Fibroblast of skin of abdomen (primary cell): ENCODE measurements at places on chromosomes 6 and 20.

GRCh38 chr20:53774461-53775203 lies 181.0 kb upstream of the ZNF217 start:
- peak; percentile 93 for DNase-seq

GRCh38 chr6:159059141-159059540 lies 14.3 kb upstream of the TAGAP start:
- no peak for DNase-seq

DNA sequence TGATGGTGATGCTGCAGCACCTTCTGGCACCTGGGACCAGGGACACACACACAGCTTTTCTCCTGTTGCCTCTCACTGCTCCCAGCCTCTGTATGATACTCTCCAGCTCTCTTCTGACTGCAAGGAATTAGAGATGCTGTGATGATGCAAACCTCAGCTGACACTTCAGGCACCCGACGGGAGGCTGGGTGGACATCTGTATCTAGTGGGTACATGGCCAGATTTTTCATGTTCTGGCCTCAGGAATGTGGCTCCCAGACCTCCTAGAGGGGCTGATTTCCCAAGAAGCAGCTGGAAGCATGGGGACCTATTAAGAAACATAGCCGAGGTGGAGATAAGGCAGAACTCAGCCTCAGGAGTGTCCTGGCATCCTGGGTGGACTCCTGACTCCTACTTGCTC lies 6.8 kb upstream of the EPB41L1 start:
- DNase-seq, result peak; percentile 72

- DNase-seq, result peak; percentile 76
Observed at GRCh38 chr6:6724539-6725467, 136.3 kb downstream of the LY86 start.

DNA sequence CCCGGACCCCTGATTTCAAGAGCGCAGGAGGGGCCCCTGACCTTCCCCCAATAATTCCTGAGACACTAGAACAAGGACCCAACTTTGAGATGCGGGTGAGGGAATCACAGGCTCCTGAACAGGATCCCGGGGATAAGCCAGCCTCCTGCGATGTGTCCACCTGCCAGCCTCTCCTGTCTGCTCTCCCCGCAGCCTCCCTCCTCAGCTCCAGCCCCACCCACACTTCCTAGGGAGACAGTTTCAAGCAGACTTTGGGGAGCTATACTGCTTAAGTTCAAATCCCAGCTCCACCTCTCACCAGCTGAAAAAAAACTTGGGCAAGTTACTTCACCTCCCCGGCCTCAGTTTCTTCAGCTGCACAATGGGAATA lies 50.8 kb downstream of the GRM4 start:
- DNase-seq, result no peak

DNA sequence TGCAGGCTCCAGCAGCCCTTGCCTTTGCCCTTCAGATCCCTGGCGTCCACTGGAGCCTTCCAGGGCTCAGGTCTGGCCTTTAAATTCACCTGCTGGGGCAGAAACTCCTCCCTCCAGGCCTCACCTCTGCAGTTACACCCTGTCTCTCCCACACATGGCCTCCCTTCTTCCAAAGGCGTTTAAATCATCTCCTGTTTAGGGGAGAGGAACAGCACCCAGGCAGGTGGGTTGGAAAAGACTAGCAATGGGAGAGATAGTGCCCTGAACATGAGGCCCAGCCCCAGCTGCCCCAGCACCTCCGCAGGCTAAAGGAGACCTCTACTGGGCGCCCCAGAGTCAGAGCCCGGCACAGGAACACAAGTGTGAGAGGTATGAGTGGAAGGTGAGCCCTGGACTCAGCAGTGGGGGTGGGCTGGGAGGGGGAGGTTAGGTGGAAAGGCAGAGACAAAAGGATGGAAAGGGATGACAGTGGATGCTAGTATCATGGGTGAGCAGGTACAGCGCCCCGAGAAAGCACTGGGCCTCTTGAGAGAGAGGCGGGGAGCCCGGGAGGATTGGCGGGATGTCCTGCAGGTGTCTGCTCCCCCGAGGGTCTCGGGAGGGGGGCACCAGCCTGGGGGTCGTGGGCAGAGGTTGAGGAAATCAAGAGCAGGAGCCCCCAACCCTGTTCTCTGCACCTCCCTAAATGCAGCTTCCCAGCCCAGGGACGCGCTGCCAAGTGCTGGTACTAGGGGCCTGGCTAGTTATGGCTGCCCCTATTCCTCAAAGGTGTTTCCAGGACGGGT lies at the start of gene CST9:
TSS of gene CST9 (minus strand) at position 51 of the 785 bp plus-strand sequence. CDS start 53 bp downstream, outside the sequence.
- DNase-seq, result no peak

DNA sequence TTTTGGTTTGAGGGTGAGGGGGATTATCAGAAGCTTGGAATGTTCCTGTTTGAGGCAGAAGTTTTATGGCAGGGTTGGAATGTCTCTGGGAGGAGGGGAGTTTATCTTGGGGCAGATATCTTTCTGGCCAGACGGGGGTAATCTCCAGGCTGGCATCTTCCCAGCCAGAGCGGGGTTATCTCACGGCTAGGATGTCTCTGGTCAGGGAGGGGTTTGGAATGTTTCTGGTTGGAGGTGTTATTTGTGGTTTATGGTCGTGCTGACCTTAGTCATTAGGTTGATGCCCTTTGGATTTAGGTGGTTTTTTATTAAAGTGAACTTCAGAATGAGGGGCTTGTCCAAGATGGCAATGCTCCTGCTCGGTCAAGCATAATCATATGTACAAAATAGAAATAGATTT lies 14.8 kb downstream of the PGK2 start:
- DNase-seq, result no peak

DNA sequence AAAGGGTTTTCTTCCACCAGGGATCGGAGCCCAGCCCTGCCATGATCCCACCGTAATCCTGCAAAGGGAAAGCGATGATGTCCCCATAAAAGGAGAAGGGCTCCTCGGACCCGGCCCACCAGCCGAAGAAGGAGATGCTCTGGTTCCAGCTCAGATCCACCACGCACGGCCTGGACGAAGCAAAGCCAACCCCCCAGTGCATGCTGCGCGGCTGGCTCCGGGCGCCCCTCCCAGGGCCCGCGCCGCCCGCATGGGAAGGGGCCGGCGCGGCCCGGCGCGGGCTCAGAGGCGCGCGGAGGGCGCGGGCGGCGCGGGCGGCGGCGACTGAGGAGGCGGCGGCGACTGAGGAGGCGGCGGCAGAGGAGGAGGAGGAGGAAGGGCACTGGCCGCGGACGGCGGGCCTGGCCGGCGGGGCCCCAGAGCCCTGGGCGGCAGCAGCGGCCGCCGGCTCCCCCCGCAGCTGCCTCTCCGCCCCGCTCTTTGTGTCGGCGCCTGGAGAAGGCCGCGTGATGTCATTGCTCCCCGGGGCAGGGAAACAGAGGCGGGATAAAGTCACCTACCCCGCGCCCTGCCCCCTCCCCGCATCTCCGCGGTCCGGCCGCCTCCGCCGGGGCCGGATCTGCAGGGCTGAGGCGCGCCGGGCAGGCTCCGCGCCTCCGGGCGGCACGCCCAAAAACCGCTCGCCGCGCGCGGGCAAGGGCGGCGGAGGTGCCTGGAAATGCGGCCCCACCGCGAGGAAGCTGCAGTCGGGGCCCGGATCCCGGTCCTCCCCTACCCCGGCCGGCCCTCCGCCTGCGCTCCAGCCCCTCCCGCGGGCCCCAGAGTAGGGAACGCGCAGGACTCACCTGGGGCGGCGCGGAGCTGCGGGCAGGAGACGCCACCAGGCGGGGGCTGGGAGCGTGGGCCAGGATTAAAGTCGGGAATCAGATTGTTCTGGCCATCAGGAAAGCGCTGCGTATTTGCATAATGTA lies at the start of gene FAXC:
TSS of gene FAXC (minus strand) at position 504 of the 971 bp plus-strand sequence. CDS start at position 202, 302 bp downstream.
- peak; percentile 33 for DNase-seq

DNA sequence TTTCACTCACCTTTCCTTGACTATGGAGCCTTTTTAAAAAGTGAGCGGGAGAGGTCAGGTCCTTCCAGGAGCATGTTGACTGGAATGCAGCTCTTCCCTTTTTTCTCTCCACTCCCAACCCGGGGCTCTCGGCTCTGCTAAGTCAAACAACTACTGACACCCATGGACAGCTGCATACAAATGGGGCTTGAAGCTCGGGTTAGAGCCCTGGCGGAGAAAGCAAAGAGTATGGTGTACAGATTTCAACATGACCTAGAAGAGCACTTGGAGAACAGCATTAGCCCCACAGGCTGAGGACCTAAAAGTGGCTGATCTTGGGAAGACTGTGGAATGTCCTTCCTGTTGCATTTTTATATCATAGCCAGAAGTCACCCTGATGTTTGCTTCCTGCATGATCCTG lies 162.0 kb upstream of the STMND1 start:
- DNase-seq, result no peak

- no peak for DNase-seq
Observed at GRCh38 chr6:91088515-91088914, 501.6 kb upstream of the MAP3K7 start.

DNA sequence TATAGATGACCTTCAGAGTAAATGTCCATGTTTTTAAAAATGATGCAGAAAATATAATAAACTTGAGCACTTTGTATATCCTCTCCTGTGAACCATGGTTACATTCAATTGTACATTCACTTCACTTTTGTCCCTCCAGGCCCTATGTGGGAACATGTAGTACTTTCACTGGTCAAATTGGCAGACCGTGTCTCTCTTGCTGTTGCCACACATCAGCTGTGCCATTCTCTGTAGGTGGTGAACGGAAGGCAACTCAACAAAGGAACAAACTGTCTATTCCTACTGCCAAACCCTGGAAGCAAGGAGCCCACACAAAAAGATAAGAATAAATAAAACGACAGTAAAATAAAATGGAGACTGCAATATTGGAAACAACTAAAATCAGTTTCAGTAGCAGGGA lies 2.0 kb downstream of the ROS1 start:
- DNase-seq, result no peak

DNA sequence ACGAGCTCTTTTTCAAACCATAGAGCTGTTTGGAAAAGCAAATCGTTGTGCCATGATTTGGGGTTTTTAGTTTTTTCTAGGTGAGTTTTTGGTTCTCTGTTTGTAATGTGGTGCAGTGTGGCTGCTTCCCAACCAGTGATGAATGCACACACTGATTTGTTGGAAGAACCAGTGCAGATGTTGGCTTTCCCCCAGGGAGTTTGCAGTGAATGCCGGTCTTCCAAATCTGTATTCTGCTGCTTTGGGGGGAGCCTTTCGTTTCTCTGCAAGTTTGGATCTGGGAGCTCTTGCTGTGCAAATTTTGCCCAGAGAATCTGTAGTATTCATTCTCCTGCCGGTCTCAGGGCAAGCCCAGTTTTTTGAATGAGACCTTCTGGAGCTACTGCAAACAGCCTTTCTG lies 14.5 kb downstream of the HECA start:
- DNase-seq, result peak; percentile 55

- no peak for DNase-seq
Observed at GRCh38 chr6:152379423-152379822, 257.7 kb downstream of the SYNE1 start.

DNA sequence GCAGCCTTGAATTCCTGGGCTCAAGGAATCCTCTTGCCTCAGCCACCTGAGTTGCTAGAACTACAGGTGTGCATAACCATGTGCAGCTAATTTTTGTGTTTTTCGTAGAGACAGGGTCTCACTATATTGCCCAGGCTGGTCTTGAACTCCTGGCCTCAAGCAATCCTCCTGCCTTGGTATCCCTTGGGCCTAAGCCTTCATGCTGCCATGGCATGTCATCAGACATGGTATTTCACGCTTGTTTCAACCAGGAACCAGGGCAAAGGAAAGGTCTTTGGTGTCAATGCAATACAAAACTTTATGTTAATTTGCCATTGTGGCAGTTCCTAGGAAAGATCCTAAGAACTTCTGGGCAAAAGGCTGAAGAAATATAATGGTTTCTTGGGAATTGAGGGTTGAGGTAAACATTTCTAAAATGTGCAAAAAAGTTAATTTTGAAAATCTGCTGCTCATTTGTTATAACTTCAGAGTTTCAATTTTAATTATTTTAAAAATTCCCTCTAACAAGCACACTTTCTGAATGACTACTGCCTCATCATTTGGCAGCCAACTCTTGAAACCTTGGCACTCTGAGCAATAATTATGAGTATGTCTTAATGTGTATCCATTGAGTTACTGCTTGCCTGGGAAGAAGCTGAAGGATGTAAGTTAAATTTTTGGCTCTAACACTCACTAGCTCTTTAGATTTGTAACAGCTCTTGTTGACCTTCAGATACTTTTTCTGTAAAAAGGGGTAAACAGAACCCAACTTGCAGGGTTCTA lies 154.1 kb downstream of the GJA10 start:
- DNase-seq, result no peak

DNA sequence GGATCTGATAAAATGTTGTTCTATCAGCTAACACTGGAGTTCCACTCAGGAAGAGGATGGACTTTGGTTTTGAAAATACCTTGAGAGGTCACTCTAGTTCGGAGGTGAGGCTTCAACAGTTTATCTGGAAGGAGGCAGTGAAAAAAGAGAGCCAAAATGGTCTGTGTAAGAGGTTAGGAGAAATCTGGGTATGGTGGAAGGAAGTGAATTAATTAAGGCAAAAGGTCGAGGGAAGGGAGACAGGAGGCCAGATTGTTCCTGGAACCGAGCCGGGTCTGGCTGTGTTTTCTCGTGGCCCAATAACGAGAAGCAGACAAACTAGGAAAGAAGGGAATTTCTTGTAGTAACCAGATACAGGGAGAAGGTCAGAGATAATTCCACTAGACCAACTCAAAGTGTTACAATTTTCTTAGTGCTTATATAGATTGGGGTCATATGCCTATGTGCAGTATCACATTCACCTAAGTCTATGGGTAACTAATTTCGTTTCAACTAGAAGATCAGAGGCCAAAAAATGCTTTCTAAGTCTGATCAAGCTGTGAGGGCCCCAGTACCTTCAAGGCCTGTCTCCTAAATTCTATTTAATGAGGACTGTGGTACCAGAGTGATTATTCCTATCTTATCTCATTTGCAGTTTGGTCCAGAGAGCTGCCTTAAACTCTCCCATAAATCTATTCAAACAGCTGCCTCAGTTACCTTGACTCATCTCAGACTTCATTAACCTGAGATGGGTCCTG lies 96.0 kb upstream of the SNX9 start:
- no peak for DNase-seq

- DNase-seq, result no peak
Observed at GRCh38 chr20:6626805-6627204, 140.7 kb upstream of the BMP2 start.

DNA sequence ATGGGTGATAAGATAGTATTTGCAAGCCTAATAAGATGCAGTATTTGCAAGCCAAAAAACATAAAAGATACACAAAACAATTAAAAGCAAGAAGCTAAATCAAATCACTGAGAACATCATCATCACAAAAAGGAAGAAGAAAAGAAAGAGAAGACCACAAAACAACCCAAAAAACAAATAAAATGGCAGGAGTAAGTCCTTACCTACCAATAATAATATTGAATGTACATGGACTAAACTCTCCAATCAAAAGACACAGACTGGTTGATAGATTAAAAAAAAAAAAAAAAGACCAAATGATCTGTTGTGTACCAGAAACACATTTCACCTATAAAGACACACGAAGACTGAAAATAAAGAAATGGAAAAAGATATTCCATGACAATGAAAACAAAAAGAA lies 37.7 kb downstream of the ECHDC1 start:
- DNase-seq, result no peak

GRCh38 chr6:124819346-124819745 lies 142.9 kb upstream of the RNF217 start:
- no peak for DNase-seq

DNA sequence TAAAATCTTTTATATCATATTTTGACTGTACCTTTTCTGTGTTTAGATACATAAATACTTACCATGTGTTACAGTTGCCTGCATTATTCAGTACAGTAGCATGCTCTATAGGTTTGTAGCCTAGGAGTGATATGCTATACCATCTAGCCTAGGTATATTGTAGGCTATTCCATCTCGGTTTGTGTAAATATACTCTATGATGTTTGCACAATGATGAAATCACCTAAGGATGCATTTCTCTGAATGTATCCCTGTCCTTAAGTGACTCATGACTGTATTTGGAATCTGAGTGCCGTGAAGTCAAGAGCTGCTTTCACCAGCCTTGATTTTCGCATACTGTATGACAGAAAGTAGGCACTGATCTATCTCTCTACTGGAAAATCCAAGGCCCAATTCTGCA lies 129.9 kb downstream of the UTRN start:
- DNase-seq, result peak; percentile 76
